ENCODE measurements at places on chromosomes 16 and 17.
A peak's percentile ranks its signal among the peaks of the same experiment; 100 is the strongest.

- no peak for DNase-seq
Observed at GRCh38 chr17:12107905-12108304, 87.2 kb downstream of the MAP2K4 start.

DNA sequence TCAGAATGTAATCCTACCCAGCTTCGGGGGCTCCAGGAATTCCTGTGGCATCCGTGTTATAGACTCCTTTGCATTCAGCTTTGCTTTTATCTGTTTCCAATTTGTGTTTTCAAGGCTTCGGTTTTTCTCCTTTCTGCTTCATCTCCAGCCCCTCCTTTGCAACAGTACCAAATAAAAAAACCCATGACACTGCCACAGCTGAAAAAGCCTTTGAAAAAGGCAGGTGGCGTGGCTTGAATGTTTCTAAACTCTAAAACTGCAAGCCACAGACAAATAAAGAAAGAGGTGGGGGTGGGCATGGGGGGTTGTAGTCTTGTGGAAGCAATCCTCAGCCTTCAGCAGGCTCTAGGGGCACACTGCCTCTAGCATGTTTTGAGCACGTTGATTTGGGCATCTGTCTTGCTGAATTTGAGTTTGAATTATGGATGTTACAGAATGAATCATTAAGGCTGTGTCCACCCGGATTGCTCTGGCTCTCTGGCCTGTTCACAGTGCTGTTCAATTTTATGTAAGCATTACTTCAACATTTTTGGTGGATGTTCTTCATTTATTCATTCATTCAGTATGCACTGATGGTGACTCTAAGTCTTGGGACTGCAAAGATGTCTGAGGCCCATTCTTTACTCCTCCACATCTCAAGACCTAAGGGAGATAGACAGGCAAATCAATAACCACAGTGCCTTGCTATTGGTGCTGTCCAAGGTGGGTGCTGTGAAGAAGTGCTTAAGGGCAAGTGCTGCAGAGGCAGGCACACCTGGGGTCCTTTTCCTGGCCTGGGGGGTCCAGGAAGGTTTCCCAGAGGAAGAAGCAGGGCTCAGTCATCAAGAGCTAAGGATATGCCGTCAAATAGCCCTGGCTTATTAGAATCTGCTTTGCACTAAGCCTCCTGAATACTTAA lies 77.4 kb downstream of the CDH13 start:
- no peak for DNase-seq

DNA sequence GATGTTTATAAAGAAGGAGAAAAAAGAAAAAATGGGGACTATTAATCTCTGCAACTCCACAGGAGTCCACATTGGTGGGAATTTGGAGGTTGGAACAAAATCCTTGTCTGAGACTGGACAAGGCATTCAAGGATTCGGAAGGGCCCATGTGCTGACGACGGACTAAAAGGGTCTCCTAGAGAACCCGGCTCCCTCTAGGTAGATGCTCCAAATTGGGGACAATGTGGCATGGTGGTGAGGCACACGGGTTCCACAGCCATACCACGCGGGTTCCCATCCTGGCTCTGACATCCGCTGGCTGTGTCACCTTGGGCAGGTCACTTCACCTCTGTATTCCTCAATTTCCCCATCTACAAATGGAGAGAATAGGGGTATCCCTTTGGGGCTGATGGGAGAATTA lies 227.4 kb downstream of the C16orf78 start:
- DNase-seq = no peak

DNA sequence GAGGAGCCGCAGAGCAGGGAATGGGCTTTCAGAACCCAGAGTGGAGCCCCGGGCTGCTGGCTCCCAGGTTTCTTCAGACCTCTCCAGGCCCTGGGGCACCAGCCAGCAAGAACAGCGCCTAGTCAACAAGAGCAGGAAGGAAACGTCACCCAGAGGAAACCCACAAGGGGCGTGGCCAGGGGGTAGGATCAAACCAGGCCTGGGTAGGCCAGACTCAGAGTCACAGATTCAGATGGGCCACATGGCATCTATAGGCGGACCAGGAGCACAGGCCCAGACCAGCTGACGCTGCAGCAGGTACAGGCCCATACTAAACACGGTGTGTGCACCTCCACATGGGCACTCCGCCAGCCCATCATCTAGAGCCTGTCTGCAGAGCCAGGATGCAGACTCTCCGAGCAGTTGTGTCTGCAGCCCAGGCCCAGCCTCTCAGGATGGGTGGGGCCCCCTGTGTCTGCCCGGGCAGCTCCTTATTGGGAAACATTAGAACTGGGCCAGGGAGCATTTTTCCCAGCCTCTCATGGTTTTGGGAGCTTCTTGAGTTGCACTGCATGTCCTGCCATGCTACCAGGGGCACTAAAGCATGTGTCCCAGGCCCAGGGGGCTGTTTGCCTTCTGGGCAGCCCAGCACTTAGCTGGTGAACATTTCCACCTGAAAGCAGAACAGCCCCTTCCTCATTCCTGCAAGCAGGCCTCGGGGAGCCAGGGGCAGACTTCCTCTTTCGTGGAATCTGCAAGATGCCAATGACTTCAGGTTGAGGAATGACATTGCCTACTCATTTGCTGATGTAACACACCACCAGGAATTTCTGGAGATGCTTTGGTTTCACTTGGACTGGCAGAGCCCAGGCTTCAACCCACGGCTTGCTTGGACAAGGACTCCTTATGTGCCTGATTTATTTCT lies at the start of gene NLRP1:
Gene NLRP1 (minus strand): TSS at position 127 of the 904 bp plus-strand sequence. CDS start 552 bp downstream, outside the sequence.
- DNase-seq = peak; percentile 63

DNA sequence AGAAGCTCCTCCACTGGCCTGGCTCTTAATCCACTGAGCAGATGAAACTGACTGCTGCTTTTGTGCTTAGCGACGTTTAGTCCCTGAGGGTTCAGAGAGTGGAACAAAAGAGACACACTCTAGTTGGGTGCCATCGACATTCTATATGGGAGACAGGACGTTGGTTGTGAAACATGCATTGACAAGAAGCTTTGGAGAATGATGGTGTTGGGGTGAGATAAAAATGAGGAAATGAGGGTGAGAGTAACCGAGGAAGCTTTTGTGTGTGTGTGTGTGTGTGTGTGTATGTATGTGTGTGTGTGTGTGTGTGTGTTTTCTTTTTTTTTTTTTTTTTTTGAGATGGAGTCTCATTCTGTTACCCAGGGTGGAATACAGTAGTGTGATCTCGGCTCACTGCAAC lies 89.5 kb downstream of the ABCC1 start:
- DNase-seq = no peak

- DNase-seq = no peak
Observed at GRCh38 chr17:68196394-68197090, 51.3 kb upstream of the AMZ2 start.

DNA sequence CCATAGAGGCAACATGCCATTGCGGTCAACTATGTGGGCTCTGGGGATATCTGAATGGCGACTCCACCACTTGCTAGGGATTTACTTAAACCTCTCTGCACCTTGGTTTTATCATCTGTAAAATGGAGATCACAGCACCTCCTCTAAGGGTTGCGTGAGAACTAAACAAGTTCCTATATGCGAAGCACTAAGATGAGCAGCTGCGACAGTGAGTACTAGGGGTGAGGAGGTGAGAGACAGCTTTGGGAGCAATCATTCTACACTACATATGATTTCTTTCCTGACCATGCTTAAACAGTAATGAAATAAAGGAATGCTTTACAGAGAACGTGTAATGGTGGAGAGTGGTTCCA lies 61.4 kb downstream of the CREBBP start:
- no peak for DNase-seq

DNA sequence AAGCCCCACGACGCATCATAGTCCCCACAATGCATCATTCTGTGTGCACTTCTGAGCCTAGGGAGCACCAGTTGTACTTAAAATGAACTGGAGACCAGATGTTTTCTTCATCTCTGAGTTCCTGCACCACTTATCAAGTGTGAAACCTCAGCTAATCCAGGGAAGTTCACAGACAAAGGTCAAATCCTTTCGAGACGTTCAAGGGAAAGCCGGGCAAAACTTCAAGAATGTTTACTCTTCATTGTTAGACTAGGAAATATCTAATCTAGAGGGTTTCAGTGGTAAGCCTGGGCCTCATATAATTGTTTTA lies 4.6 kb upstream of the PMP22 start:
- DNase-seq = no peak

DNA sequence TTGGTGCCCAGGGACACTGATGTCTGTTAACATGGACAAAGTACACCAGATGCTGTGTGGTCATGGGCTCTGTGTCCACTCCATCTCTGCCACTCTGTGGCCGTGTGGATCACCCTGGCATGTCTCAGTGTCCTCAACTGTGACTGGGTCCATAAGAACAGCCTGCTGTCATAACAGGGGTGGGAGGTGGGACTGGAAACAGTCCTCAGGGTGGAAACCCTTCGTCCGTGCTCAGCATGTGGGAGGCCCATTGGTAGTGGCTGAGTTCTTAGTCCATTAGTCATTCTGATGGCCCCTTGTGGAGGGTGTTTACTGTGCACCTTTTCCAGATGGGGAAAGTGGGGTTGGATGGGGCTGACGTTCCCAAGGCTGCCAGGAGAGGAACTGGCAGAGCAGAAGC lies 12.8 kb downstream of the FLYWCH2 start:
- no peak for DNase-seq

- no peak for DNase-seq
Observed at GRCh38 chr17:37440424-37440823, 33.7 kb downstream of the TADA2A start.

DNA sequence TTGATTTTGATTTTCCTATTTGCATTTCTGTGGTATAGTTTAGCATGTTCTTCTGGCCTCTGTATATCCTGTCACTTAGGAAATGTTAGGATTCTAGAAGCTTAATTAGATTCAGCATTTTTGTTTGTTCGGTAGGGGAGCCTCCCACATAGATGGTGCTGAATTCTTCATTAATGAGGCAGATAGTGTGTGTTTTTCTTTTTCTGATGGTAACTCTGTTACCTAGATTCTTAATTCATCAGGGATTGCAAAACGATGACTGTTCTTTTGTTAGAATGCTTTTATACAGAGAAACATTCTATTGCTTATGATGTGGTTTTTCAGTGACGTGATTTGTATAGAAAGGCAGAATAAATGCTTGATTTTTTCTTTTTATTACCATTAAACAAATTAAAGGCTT lies 19.0 kb downstream of the BANP start:
- no peak for DNase-seq

- DNase-seq = peak; percentile 9
Observed at GRCh38 chr17:80826346-80826954, 165.2 kb upstream of the CHMP6 start.

DNA sequence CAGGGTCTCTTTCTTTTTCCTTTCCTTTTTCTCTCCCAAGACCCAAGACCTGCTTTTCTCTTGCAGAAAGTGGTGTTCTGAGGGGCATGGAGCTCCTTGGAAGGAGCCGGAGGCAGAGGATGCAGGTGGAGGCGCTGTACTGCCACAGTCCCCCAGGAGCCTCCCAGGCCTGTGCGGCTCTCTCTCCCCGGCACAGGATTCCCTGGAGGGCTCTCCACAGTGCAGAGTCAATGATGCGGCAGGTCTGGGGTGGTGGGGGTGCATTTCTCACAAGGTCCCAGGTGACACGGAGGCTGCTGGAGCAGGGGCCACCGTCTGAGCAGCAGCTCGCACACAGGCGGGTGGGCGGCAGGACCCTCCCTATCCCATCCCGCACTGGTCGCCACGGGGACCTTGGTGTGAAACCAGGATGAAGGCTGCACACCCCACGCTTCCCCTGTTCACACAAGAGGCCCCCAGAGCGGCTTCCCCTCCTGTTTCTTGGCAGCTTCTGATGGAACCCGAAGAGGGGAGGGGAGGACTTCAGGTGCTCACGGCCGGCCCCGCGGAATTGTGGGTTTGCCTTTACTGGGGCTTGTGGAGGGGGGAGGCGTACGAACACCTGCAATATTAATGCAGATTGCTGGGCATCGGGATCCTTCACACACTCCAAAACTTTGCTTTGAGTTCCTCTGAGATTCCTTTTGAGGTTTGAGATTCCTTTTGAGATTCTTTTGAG lies 186.9 kb downstream of the ENGASE start:
- DNase-seq = no peak

DNA sequence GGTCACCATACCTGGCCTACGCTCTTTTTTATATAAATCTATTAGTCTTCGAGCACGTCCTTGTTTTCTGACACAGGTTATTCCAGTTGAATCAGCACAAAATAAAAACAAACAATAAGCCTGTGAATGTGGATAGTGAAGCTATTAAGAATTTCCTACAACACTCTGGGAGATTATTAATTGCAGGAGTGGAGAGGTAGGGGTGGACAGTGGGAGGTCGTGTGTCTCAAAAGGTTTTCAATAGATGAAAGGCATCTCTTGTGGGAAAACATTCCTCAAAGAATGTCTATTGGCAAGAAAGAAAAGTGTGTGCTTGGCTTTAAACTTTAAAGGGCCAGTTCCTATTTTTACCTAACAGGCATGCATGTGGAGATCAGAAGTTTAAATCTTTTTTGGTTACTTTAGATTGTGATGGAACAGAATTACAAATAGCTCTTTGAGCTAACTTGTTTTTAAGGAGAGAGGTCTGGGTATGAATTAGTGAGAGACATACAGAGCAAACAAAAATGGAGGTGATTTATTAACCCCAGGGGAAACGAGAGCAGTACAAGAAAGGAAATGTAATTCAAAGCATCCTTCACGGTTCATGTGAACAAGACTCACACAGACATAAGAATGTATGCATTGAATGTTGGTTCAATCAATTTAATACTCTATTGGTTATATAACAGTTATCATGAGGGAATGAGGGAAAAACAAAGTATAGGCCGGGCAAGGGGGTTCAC lies 9.0 kb downstream of the SMYD4 start:
- DNase-seq = no peak

- no peak for DNase-seq
Observed at GRCh38 chr17:47724705-47725104, 8.3 kb upstream of the TBX21 start.

DNA sequence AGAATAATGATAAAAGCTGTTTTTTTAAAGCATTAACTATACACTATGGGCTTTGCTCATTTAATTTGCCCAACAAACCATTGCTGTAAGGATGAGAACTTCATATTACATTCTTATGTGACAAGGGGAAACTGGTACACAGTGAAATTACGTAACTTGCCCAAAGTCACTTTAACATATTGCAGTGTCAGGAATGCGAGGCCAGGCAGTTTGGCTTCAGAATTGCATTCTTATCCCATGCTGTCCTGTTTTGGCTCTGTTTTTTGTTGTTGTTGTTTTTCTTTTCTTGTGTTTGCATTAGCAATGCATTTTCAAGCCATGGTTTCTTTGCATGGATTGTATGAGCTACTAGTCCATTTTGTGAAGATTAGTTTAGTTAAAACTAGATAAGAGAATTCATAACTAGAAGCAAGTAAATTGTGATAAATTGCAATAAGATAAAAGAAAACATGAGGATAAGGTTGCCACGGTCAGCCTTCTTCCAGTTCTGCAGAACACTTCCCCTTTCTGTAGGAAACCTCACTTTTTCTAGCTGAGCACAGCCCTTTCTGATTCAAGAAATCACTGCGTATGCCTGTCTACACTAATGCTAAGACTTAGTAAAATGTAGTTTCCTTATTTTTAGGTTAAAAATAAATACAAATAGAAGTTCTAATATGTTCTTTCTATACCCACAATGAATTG lies 221.3 kb upstream of the KCNJ16 start:
- peak; percentile 62 for DNase-seq

DNA sequence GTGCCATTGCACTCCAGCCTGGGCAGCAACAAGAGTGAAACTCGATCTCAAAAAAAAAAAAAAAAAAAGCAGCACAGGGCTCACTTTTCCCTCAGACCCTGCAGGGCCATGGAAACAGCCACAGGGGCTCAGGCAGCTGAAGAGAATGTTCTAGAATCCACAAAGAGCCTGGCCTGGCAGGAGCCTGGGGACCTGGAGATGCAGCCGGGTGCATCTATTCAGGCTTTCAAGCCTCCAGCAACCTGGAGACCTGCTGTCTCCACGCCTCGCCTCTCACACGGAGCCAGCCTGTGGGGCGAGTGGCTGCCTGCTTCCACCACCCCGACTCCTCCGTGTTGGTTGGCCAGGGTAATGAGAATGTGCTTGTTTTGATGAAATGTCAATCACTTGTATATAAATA lies 44.0 kb upstream of the MEAK7 start:
- DNase-seq = no peak

Data from lung (tissue), 17 donors.